T47D (cell line): ENCODE measurements at places on chromosomes 6 and 20.

DNA sequence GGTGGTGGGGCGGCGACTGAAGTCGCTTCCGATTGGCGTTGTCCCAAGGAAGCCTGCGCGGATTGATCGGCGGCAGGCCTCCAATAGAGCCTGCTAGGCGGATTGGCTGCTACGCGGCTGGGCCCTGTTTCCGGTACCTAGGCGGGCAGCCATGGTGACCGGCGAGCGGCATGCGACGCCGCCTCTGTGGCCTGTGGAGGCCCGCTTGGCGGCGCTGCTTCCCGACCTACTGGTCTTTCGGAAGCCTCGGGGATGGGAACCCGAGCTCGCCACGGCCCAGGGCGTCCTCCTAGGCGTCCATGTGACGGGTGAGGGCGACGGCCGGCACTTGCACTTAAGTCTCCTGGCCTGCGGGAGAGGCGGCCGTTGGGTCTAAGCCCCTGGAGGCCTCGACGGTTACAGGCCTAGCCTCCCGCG is 28.1 kb downstream of the NFYA start:
- no peak for DNase-seq

DNA sequence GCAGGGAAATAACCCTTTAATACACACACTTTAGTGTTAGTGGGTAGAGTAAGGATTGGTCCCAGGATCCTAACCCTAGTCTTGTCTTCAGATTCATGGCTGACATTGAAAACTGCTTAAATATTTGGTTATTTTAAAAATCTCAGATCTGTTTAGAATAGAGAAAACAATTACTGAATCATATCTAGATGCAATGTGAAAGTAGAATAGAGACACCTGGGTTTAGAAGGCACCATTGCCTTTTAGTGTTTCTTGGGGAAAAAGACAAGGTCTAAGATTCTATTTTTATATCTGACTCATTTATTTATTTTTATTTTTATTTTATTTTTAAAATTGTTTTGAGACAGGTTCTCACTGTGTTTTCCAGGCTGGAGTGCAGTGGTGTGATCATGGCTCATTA is 6.0 kb downstream of the DDX43 start:
- no peak for DNase-seq

- no peak for DNase-seq
Measured at GRCh38 chr20:50879649-50880550, 51.3 kb downstream of the ADNP start.

DNA sequence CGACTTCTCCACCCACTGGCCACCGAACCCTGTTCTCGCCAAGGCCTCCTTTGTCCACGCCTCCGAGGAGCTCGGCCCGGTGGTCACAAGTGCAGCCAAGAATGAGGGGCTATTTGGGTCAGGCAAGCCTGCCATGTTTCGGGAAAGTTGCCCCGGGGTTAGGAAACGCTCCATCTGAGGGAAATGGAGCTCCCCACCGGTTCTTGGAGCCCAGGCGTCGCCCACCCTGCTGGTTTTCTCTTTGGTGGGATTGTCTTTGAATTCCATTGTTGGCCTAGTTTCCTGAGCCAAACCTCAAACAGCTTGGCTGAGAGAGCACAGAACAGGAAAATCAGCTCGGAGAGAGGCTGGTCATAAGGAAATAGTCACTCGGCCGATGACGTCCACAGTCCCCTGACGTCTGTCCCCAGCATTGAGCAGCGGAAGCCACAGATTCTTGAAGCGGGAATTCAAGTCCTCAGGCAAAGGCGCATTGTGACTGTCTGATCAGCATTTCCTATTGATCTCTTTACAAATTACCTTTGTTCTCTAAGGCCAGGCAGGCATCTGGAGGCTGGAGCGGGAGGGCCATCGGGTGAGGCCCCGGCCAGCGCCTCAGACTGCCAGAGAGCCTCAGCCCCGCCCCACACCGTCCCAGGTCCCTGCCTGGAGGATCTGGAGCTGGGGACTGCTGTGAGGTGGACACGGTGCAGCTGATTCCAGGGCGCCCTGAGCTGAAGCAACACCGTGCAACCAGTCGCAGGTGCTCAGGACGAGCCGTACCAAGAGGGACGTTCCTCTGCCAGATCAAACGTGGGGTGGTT is 138.6 kb downstream of the DLL1 start:
- no peak for DNase-seq

DNA sequence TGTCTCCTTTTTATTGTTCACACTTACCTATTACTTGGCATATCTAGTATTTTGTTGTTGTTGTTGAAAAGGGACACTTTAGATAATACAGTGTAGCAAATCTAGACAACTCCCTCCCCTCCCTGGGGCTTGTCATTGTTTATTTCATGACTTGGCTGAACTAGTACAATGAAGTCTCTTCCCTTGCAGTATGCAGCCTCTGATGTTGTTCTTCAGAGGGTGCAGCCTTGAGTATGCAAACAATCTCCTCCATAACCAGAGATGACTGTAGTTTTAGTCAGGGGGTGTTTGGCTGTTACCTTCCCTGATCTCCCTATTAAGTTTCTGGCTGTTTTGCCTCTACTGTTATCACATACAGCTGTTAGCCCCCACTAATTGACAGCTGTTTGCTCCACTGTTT is 315.4 kb upstream of the RUNX2 start:
- no peak for DNase-seq

- DNase-seq, result peak; percentile 74
Measured at GRCh38 chr20:34922654-34923381, 32.8 kb downstream of the GSS start.

- DNase-seq, result no peak
Measured at GRCh38 chr6:137303441-137303840, 84.3 kb upstream of the IFNGR1 start.

DNA sequence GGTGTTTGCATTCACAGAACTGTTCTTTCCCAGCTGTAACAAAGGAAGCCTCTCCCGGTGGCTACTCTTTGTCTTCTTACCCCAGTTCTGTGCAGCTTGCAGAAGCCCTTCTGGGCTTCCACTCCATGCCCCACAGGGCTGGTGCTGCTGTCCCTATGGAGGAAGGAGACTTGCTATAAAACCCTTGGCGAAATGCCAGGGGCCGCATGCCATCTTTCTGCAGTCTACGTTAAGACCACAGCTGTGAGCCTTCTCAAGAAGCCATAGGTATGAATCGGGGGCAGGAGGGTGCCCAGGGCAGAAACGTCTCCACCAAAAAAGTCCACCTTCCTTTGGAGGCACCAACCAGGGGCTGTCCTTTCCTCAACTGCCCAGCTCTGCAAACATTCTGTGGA is 60.7 kb downstream of the PRND start:
- no peak for DNase-seq

DNA sequence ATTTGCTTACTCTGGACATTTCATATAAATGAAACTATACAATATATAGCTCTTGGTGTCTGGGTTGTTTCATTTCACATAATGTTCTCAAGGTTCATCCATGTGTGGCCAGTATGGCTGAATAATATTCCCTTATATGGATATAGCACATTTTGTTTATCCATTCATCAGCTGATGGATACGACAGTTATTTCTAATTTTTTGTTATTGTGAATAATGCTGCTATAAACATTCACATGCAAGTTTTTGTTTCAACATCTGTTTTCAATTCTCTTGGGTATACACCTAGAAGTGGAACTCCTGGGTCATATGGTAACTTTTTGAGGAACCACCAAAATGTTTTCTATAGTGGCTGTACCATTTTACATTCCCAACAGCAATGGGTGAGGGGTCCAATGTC is 101.1 kb downstream of the CDK19 start:
- no peak for DNase-seq

GRCh38 chr6:52815167-52816092 is 11.8 kb upstream of the GSTA1 start:
- DNase-seq, result peak; percentile 52

- DNase-seq, result no peak
Measured at GRCh38 chr6:137977814-137978213, 110.8 kb downstream of the TNFAIP3 start.

- DNase-seq, result no peak
Measured at GRCh38 chr6:38518511-38519304, 121.0 kb downstream of the BTBD9 start.

DNA sequence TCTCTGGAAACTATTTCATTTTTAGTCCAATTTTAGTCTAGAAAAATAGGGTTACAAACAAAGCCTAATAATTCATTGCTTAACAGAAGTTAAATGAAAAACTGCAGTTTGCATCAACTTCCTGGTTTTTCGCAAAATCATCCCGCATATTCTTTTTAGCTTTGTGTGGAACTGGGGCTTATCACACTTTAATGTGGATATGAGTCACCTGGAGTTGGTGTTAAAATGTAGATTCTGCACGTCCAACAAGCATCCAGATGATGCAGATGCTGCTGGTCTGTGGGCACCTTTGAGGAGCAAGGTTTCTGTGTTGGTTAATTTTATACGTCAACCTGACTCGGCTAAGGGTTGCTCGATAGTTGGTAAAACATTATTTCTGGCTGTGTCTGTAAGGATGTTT is 126.1 kb downstream of the PLCB4 start:
- DNase-seq, result no peak

GRCh38 chr6:151330130-151330696 is 61.1 kb downstream of the ZBTB2 start:
- DNase-seq, result no peak

GRCh38 chr6:163180874-163181541 is 233.5 kb upstream of the QKI start:
- DNase-seq, result peak; percentile 61

- no peak for DNase-seq
Measured at GRCh38 chr6:106460481-106460880, 100.0 kb downstream of the CRYBG1 start.

DNA sequence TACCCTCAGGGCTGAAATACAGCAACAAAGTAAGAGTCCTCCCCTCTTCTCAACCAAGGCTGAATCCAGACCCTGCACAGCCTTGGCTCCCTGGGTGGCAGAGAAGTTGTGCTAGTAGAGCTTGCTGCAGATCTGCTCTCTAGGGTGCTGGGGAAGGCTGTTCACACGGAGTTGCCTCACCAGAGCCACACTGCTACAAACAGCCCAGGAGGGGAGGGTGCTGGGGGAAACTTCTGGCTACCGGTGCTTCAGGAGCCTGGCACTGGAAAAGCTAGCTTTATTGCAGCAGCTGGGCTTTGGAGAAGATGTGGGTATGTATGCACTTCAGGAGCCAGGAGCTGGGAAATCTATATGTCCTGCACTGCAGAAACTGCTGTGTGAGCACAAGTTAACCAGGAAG is 37.6 kb upstream of the SUPT3H start:
- DNase-seq, result no peak

DNA sequence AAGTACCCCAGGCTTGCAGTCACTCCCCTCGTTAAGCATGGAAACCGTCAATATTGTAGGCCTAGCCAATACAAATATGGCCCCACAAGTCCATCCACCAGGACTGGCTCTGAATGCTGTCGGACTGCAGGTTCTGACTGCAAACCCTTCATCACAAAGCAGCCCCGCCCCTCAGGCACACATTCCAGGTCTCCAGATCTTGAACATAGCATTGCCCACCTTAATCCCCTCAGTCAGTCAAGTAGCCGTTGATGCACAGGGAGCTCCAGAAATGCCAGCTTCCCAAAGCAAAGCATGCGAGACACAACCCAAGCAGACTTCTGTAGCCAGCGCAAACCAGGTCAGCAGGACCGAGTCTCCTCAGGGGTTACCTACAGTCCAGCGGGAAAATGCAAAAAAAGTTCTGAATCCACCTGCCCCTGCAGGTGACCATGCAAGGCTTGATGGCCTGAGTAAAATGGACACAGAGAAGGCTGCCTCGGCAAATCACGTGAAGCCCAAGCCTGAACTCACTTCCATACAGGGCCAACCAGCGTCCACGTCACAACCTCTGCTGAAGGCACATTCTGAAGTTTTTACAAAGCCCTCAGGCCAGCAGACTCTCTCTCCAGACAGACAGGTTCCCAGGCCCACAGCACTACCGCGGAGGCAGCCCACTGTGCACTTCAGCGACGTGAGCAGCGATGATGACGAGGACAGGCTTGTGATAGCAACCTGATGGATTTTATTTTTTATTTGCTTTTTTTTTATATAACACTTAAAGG is 126.2 kb upstream of the EDN1 start:
- DNase-seq, result no peak

DNA sequence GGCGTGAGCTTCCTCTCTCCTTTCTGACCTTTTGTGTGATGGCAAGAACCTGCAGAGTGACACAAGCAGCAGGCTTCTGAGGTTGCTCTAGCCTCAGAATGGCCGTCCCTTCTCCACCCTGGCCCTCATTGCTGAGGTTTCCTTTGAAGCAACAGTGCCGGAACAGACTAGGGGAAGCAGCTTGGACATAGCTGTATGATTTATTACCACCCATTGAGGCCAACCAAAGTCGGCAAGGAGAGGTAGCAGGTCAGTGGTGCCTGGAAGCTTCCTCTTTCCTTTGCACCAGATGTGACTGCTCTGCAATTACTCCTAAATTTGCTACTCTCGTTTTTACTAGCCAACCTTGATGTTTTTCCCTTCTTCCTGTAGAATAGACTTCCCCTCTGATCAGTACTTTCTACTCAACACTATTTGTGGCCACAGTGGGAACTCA is 31.4 kb downstream of the PTPN1 start:
- no peak for DNase-seq

GRCh38 chr6:291697-292505 is at the start of gene DUSP22:
DUSP22 (plus strand) TSS chr6:292487; CDS start chr6:292540, 53 bp downstream.
- DNase-seq, result peak; percentile 91

DNA sequence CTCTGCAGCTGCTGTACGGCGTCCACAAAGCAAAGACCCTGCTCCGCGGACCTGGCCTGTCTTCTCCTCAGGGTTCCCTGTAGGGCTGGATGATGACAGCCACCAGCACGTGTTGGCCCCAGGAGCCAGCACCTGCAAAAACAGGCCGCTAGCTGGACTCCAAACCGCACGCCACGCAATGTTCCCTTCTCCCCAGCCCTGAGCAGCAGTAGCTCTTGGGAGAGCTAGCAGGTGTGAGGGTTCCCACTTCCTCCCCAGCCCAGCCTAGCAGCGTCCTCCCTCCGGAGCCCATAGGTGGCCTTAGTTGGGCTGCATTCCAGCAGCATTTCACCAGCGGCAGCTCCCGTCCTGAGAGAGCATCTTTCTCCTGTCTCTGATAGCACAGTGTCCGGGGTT is 42.3 kb downstream of the DACT2 start:
- DNase-seq, result no peak

- DNase-seq, result no peak
Measured at GRCh38 chr6:108626777-108627176, 66.1 kb downstream of the FOXO3 start.

GRCh38 chr6:28682542-28682941 is 156.9 kb downstream of the GPX5 start:
- DNase-seq, result no peak

GRCh38 chr6:203661-204060 is 88.6 kb upstream of the DUSP22 start:
- DNase-seq, result no peak

GRCh38 chr6:139970591-139970991 is 596.1 kb upstream of the CITED2 start:
- DNase-seq, result no peak

- DNase-seq, result no peak
Measured at GRCh38 chr6:135797361-135797760, 54.1 kb upstream of the PDE7B start.
